ENCODE measurements at places on chromosomes 5 and 9.

DNA sequence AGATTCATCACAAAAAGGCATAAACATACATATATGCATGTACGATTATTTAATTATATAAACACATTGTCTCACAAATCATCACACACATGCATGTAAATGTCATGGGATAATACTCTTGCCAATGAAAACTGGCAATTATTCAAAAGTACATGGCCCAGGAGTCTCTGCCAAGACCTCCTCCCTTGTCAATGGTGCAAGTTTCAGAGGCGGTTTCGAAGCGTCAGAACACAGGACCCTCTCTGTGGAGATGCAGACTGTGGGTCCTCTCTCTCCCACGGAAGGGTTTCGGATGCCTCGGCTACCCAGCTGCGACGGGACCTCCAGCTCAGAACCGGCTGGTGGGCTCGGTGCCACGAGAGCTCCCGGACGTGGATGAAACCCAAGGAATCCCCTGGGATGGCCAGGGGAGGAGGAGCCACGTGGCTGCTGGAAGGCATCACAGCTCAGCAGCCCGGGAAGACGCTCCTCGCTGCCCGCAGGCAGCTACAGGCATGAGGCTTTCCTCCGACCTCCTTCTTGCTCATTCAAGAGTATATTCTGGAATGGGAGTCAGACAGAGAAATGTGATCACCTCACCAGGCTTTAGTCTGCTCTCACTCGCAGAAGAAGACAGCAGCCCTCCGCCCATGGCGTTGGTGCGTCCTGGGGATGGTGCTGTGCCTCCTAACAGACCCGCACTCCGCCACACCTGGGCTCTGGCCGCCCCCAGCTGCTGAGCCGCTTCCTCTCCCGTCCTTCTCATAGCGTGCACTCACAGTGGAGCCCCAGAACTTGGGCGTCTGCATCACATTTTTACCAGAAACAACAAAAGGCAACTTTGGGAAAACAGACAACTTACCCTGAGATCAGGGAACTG lies 308.8 kb downstream of the IRX2 start:
- no peak for DNase-seq

GRCh38 chr9:3243683-3244082 lies 282.1 kb downstream of the RFX3 start:
- DNase-seq: no peak

DNA sequence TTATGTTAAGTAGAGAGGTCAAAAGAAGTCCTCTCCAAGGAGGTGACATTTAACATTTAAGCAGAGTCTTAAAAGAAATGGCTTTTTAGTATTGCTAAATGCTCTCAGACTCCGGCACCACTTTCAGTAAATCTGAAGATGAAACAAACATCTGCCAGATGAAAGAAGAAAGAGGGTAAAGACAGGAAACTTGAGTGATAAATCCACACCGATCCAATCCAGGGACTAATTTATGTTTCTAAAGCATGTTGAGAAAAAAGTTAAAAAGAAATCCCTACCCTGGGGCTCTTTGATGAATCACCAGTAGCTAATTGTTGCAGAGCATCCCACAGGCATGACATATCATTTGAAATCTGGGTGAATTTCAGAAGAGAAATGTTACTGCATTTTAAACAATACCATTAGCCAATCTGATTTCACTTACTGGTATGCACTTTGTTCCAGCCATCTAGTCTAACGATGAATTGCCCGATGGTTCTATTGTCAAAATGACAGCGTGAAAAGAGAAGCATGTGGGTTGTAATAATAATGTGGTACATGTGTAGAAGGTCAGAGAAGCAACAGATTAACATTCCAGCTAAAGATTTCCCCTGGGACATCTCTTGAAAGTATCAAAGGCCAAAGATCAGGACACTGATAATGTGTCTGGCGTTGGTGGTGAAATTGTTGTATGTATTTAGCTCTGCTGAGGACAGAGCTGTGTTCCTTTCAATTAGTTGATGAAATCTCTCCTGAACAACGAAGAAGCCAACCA lies 485.7 kb downstream of the CSNK1G3 start:
- peak; percentile 31 for DNase-seq

DNA sequence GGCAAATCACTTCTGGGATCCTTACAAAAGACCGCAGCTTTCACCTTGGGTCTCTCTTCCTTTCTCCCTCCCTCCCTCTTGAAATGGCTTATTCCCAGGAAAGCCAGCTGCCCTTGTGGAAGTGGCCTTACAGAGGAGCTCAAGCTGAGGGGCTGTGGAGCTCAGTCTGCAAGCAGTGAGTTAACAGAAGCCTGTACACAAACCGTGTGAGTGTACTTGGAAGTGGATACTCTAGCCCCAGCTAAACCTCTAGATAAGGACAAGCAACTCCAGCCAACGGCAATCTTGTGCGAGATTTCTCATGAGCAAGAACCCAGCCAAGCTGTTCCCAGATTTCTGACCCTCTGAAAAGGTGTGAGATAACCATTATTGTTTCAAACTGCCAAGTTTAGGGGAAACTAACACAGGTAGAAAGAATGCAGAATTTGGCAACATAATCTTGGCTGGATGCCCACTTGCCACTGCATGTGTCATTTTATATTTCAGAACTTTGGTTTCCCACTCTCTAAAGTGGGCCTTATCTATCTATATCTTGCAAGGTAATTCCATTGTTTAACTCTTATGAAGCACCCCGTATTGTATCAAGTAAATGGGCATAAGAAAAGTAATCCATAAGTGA lies 85.6 kb downstream of the CDH18 start:
- no peak for DNase-seq

DNA sequence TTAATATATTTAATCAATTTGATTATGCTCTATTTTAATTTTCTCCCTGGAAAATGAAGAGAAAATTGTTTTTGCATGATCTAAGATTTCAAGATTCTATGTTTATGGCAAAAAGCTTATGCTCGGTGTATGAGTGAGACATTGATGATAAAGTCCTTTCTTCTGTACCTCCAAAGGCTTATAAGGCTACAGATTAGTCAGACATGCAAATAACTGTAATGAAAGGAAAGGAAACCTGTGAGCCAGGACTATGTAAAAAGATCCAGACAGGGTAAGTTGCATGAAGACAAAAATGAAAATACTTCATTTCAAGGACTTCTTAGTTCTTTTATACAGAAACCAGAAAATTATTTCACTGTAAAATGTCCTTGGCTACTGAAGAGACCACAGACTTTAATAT lies 52.2 kb upstream of the EDIL3 start:
- no peak for DNase-seq

GRCh38 chr9:35258660-35259474 lies 97.1 kb downstream of the UNC13B start:
- DNase-seq: no peak

DNA sequence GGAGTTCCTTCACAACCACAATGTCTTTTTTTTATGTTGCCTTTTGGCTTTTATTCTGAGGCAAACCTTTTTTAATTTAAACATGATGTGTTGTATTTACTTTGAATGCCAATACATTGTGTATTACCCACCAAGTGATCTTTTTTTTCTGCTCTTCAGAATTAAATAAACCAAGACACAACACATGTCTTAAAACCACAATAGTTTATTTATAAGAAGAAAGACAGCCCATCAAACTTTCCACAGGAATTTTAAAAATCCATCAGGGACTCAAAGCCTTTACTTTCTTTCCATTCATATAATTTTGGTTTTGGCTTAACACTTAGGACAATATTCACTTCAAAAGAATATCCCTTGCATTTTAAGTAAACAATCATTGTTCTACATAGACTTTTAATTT lies 321.8 kb upstream of the MEF2C start:
- no peak for DNase-seq
